ENCODE measurements at places on chromosomes 1 and 21. TPM values are rescaled to one million over a fixed set of nuclear protein-coding genes. Genes with fewer than 3 reads are reported as not detected.

The OR2L5 gene
- total RNA-seq = 0.32 TPM

The LRRC38 gene
- total RNA-seq = under 0.01 TPM

The MPL gene
- not detected for total RNA-seq

The TENT5C gene
- total RNA-seq = 0.49 TPM

The PLEKHN1 gene
- 0.65 TPM for total RNA-seq

The HPCAL4 gene
- total RNA-seq = not detected

The KRTAP10-5 gene
- not detected for total RNA-seq

The DFFB gene
- 7.5 TPM for total RNA-seq

The GFI1 gene
- under 0.01 TPM for total RNA-seq

The TEX35 gene
- under 0.01 TPM for total RNA-seq

The RPTN gene
- not detected for total RNA-seq

The PRR9 gene
- not detected for total RNA-seq

The PTPRC gene
- 0.16 TPM for total RNA-seq

The ILDR2 gene
- not detected for total RNA-seq

The FOXJ3 gene
- 40.6 TPM for total RNA-seq

The SPRR2D gene
- not detected for total RNA-seq

The C1orf87 gene
- 0.32 TPM for total RNA-seq

The PALMD gene
- total RNA-seq = 3.2 TPM

The FAM151A gene
- total RNA-seq = not detected

The ACTN2 gene
- 0.65 TPM for total RNA-seq

The TAF5L gene
- 26.3 TPM for total RNA-seq

The SLC25A24 gene
- total RNA-seq = 48.1 TPM

The ZBTB18 gene
- 9.9 TPM for total RNA-seq

The BMP8B gene
- total RNA-seq = not detected

The FAM163A gene
- not detected for total RNA-seq

The SYPL2 gene
- total RNA-seq = 0.12 TPM

The ANGPTL3 gene
- total RNA-seq = 0.12 TPM

The LRRC7 gene
- 0.16 TPM for total RNA-seq

The KRTAP13-2 gene
- total RNA-seq = not detected

The OR14I1 gene
- not detected for total RNA-seq

The OR13G1 gene
- total RNA-seq = not detected

The LCE3E gene
- total RNA-seq = not detected

The SVBP gene
- total RNA-seq = 15.7 TPM

The PAQR6 gene
- total RNA-seq = 0.65 TPM

The FCRL6 gene
- total RNA-seq = not detected

The TIMM17A gene
- total RNA-seq = 48.9 TPM

The TMEM269 gene
- total RNA-seq = under 0.01 TPM

The KAZN gene
- 14.1 TPM for total RNA-seq

The SEMA6C gene
- total RNA-seq = 5.4 TPM

The TSPEAR gene
- not detected for total RNA-seq

The RGSL1 gene
- total RNA-seq = not detected

The CELF3 gene
- total RNA-seq = not detected

The FMN2 gene
- total RNA-seq = 12.8 TPM

The RSPH1 gene
- not detected for total RNA-seq

The TSPAN1 gene
- total RNA-seq = 1.2 TPM

The NR1I3 gene
- total RNA-seq = not detected

The APOBEC4 gene
- not detected for total RNA-seq

The SLC22A15 gene
- total RNA-seq = 22.3 TPM

The OPTC gene
- total RNA-seq = not detected

The ZNHIT6 gene
- 17.8 TPM for total RNA-seq

The KCNQ4 gene
- 0.12 TPM for total RNA-seq

The YRDC gene
- total RNA-seq = 12.6 TPM

The NES gene
- total RNA-seq = 28.2 TPM

The WNT3A gene
- total RNA-seq = not detected

The PARP1 gene
- 77.2 TPM for total RNA-seq

The COA7 gene
- total RNA-seq = 19.5 TPM

The CD34 gene
- total RNA-seq = 1.9 TPM

The RPE65 gene
- not detected for total RNA-seq

The SLC35E2B gene
- 50.2 TPM for total RNA-seq
